ENCODE measurements at places on chromosomes 6 and 20.

DNA sequence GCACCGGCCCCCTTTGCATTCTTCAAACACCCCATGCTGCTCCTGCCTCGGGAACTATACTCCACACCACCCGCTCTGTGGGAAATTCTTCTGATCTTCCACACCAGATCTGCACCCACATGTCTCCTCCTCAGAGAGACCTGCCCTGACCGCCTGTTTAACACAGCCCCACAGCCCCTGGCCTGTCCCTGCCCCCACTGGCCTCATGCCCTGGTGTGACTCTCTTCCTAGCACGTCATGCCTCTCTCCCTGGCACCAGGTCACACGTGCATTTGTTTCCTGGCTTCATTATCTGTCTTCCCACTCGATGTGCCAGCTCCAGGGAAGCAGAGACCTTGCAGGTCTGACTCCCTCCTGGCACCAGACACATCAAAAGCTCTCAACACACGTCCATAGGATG, 79.6 kb downstream of the ANKRD60 start:
- no peak for ATAC-seq

DNA sequence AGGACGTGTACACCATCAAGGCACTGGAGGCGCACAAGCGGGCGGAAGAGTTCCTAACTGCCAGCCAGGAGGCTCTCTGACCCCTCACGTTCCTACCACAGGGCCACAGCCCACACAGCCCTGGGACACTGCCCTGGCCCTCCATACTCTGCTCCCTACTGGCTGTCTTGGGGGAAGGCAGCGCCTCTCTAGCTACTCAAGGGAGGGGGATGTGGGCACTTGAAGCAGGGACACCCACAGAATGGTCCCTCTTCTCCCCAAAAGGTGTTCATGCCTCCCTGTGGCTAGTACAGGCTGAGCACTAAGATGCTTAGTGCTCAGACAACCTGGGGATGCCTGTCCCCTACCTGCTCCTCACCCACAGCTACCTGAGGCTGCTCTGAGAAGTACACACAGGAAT, 2.5 kb downstream of the MEA1 start:
- ATAC-seq: no peak

- ATAC-seq: no peak
Measured at GRCh38 chr6:160331753-160332152, 16.4 kb upstream of the SLC22A3 start.

- ATAC-seq: no peak
Measured at GRCh38 chr6:43788301-43788700, 18.3 kb downstream of the VEGFA start.

- ATAC-seq: peak; percentile 98
Measured at GRCh38 chr20:47686545-47686944, 98.7 kb downstream of the SULF2 start.

GRCh38 chr20:53672484-53673129, 79.0 kb upstream of the ZNF217 start:
- ATAC-seq: no peak

DNA sequence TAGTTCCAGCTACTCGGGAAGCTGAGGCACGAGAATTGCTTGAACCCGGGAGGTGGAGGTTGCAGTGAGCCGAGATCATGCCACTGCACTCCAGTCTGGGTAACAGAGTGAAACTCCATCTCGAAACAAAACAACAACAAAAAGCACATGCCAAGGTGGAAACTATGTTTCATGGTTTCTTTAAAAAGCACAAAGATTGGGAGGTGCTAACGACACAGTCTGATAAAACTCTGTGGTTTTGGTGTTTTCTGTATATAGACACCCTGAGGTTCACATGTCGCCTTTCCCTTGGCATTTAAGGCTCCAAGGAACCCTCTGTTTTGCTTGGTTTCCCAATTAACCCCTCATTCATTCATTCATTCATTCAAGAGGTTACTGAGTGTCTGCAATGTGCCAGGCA, 253.4 kb upstream of the SULF2 start:
- ATAC-seq: no peak

DNA sequence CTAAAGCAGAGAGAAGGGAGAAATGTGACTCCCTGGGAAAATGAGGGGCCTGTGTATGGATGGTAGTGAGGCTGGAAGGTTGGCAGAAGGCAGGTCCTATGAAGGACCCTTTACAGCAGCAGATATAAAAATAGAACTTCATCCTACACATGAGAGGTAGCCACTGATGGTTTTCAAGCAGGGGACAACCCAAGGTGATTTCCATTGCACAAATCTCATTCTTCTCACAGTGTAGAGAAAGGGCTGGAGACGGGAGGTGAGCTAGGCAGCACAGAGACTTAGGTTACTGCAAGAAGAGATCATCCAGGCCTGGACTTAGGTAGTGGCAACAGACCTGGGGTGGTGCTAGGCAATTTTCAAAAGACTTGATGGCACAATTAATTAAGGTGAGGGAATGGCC, 30.7 kb downstream of the TRAM2 start:
- no peak for ATAC-seq

Data from SK-N-SH treated with all-trans-retinoic acid at 6 μM for 48 hours (cell line).